ENCODE measurements at places on chromosomes 16 and 17. TPM values are rescaled to one million over a fixed set of nuclear protein-coding genes. Genes with fewer than 3 reads are reported as not detected.

Gene KRTAP1-5
- not detected for total RNA-seq

Gene NLE1
- 15.9 TPM for total RNA-seq

Gene NGFR
- 53.8 TPM for total RNA-seq

- no peak for ATAC-seq
Observed at GRCh38 chr17:64326420-64327054, 63.5 kb upstream of the TEX2 start.

Gene RAB37
- 0.48 TPM for total RNA-seq

GRCh38 chr17:8110456-8110804, 7.9 kb downstream of the ALOXE3 start:
- ATAC-seq, result no peak

- ATAC-seq, result no peak
Observed at GRCh38 chr16:14296663-14297062, 225.5 kb downstream of the MRTFB start.

GRCh38 chr16:2507052-2507659, 6.6 kb upstream of the ATP6V0C start:
- ATAC-seq, result no peak

Gene KCNJ18
- total RNA-seq, result not detected

Gene CFAP52
- 0.54 TPM for total RNA-seq

Gene APRT
- total RNA-seq, result 142 TPM

- ATAC-seq, result no peak
Observed at GRCh38 chr16:54926166-54926838, 4.4 kb upstream of the IRX5 start.

Gene KRT9
- 0.64 TPM for total RNA-seq

Gene XYLT2
- total RNA-seq, result 24.4 TPM

DNA sequence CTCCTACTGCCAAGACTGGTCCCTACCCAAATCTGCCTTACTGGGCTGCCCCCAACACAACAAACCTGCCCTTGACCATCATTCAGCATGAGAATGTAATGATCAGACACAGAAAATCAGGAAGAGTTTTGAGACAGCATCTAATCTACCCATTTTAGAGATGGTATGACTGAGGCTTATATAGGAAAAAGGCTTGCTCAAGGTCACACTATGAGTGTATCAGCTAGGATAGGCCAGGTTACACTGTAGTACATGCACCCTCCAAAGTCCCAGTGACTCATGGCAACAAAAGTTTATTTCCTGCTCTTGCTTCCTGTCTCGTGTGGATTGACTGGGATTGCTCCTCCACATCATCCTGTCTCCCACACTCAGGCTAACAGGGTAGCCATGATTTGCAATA, 27.9 kb downstream of the NLRC5 start:
- no peak for ATAC-seq

GRCh38 chr17:48809182-48809581, 7.8 kb downstream of the TTLL6 start:
- no peak for ATAC-seq

DNA sequence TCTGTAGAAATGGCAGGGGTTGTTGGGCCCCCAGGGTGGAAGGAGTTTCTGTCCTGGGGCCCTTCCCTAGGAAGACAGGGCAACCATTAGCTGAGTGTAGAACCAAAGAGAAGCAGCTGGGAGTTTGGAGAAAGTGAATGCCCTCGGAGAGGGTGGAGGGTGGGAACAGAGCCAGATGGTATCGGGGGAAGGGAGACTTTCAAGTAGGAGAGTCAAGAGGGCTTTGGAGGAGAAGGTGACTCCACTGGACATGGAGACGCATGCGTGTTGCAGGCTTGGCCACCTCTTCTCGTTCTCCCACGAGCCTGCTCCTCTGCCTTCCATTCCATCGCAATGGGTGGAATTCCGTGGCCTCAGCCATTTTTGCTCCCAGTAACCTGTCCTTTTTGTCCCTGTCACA, 19.4 kb downstream of the SLC47A1 start:
- ATAC-seq, result no peak

GRCh38 chr16:65271996-65272395, 150.1 kb upstream of the CDH11 start:
- no peak for ATAC-seq

Gene CDYL2
- 3.4 TPM for total RNA-seq

Gene CDR2L
- total RNA-seq, result 7.3 TPM

DNA sequence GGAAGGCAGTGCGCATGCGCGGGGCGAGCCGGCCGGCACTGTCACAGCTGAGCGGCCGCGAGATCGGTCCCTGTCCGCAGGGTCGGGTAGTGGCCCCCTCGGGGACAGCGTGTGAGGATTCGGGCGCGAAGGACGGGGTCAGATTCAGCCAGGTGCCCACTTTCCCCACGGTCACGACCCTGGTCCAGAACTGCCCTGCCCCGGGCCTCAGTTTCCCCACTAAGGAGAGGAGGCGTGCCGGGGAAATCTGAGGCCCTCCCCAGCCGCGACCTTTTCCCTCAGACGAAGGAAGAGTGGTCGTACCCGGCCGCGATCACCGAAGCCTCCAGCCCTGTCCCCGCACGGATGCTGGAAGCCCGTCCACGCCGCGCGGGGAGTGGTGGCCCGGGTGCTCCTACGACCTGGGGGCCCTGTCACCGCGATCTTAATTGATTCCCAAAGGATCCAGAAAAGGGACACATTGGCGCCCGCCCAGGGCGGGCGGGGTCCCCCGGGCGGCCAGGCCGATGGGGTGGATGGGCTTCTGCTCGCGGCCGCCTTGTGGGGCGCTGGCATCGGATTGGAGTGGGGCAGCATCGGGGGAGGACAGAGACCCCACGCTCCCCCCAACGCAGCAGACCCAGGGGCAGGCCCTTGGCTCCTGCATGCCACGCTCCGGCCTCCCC, 57.7 kb downstream of the SRL start:
- ATAC-seq, result peak; percentile 15

Gene HSPB9
- 0.56 TPM for total RNA-seq

DNA sequence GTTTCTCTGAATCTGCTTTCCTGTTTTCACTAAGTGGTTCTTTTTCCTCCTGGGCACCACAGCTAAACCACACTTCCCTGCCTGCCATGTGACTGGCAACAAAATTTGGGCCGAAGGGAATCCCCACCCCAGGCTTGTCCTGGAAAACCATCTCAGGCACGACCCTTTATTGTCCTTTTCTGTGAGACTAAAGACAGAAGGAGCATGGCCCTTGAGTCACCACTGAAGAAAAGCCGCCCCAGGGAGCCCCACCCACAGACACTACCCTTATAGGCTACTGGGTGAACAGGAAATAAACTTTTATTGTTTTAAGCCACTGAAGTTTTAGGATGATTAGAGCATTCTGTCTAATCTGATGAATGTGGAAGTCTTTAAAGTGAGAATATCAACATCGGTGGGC, 88.6 kb upstream of the BRD7 start:
- ATAC-seq, result peak; percentile 88

DNA sequence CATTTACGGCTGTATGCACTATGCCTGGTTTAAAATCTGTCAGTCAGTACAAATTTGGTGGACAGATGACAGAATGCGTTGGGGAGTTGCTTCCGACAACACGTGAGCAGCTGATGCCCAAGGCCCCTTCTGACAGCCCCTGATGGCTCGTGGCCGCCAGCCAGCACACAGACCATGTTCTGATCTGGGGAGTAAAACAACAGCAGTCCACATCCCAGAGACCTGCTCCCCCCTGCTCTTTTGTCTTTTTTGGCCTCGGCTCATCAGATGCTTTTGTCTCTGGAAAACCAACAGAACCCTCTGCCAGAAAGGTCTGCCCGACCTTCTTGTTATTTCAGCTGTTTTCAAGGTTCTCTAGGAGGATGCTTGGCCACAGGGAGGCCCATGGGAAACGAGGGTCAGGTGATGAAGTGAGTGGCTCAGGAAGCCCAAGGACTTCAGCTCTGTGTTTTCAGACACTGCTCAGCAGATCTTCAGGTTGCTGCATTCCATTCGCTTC, 10.8 kb downstream of the ARSG start:
- no peak for ATAC-seq

Data from motor neuron (in vitro differentiated cells).